ENCODE measurements at places on chromosomes 12 and 14.

GRCh38 chr12:47189728-47190127, 110.0 kb upstream of the AMIGO2 start:
- DNase-seq = no peak

- DNase-seq = no peak
Observed at GRCh38 chr12:76259660-76260389, 88.4 kb downstream of the BBS10 start.

DNA sequence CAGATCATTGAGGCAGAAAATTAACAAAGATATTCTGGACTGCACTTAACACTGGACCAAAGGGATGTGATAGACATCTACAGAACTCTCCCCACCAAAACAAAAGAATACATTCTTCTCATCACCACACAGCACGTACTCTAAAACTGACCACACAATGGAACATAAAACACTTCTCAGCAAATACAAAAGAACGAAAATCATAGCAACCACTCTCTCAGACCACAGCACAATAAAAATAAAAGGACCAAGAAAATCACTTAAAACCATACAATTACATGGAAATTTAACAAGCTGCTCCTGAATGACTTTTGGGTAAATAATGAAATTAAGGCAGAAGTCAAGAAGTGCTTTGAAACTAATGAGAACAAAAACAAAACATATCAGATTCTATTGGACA, 254.0 kb upstream of the STXBP6 start:
- no peak for DNase-seq

DNA sequence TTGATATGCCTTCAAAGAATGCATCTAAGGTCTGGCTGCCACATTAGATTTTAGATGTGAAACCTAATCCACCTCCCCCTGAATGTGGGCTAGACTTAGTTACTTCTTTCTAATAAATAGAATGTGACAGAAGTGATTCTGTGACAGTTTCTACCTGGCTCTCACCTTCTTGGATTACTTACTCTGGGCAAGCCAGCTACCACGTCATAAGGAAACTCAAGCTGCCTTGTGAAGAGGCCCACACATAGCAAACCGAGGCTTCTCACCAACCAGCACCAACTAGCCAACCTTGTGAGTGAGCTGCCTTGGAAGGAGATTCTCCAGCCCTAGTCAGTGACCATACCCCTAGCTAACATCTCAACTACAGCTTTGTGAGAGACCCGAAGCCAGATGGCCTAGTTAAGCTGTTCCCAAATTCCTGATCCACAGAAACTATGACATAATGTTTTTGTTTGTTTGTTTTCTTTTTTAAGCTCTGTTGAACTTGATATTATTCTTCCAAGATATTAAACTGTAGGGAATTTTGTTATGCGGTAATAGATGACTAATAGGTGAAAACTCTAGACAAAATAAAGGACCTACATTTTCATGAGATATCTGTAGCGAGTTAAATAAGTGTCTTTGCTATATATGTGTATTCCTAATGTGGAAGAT, 6.2 kb downstream of the GPR19 start:
- DNase-seq = no peak

DNA sequence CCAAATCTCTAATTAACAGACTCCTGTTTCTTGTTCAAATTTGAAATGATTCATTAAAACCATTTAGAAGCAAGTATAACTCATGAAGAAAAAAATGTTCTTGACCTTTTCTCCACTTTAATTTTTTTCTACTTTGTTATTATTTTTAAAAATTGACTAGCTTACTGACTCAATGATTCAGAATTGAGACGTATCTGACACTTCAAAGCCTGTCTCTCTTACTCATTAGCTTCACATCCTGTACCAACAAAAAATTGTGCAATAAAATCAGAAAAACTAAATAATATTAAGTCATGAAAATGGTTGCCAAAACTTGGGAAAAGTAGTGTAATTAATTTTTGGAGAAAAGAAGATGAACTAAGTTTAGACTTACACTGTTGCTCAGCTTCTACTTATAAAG, 331.2 kb downstream of the SLC16A7 start:
- DNase-seq = no peak

DNA sequence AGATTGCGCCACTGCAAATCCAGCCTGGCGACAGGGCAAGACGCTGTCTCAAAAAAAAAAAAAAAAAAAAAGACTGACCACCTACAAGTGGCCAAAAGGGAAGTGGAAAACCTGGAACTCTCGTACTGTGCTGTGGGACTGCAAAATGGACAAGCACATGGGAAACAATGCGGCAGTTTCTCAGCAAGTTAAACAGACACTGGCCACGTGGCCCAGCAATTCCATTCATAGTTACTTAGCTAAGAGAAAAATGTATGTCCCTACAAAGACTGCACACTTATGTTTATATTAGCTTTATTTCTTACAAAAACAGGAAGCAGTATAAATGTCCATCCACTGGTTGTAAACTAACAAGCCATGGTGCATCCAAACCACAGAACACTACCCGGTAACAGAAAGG, 5.6 kb downstream of the CHFR start:
- no peak for DNase-seq

DNA sequence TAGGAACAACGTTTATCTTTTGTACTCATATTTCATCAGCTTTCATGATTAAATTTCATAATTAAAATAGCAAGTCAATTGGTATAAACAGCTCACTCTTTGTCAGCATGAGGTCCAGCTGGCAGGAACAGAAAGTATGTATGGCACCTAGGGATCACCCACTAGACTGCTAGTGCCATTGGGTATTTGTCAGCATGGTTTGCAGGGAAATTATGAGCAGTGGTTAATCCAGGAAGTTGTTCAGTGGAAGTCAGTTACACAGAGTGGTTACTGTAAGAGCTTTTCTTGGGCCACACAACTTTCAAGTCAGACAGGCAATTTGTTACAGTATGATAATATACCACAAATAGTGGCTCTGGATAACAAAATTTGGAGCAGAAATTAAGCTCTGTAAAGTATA, 340.3 kb upstream of the RGS6 start:
- DNase-seq = no peak

Data from GM19239 (cell line).